ENCODE measurements at places on chromosomes 2 and 18. TPM values are rescaled to one million over a fixed set of nuclear protein-coding genes. Genes with fewer than 3 reads are reported as not detected.

DNA sequence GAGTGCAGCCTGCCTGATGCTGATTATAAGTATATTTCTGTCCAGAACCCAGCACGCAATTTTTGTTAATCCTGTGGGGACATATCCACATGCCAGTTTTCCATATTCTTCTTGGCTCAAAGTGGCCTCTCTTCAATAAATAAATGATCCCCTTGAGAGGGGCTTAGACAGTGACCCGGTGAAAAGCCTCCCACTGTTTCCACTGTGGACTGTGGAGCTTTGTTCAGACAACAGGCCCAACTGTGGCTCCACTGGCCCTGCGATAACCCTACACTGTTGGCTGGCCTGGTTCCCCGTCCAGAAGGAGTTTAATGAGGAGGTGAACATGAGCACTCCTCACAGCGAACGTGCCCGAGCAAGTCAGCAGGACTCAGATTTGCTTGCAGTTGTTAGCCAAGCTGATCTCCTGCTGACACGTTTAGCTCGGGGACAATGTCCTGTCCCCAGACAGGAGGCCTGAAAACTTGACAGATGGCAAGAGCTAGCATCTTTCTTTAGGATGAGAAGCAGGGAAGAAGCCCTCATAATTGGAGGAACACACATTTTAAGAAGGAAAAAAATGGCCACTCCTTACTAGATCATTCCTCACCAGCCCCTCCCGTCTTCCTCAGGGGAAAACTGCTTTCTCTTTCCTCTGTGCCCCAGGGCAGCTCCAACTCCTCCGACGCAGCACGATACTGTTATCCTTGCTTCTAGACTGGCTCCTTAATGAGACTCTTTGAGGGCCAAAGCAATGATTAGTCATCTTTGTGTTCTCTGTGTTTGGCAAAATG lies 20.0 kb upstream of the MTCL1 start:
- no peak for DNase-seq

DNA sequence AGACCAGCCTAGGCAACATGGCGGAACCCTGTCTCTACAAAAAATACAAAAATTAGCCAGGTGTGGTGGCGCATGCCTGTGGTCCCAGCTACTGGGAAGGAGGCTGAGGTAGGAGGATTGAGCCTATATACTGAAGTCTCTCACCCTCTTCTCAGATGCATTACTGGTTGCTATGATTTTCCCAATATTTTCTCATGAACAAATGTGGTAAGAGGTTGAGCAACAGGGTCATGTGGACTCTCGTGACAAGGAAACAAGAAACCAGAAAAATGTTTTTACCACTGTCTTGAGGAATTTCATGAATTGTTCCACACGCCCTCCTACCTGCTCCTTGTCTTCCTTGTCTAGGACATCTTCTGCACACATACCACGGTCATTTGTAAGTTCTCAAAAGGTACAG lies 12.4 kb downstream of the LMAN2L start:
- no peak for DNase-seq

GRCh38 chr18:6891788-6892187 lies 162.3 kb downstream of the ARHGAP28 start:
- DNase-seq = no peak

GRCh38 chr2:159201360-159202063 lies 85.0 kb downstream of the WDSUB1 start:
- no peak for DNase-seq

The INHA gene
- total RNA-seq = not detected

GRCh38 chr2:34534761-34535160 lies 935.7 kb upstream of the FAM98A start:
- no peak for DNase-seq

The MAL gene
- total RNA-seq = 0.32 TPM

Data from breast epithelium (tissue), 4 donors.